ENCODE measurements at places on chromosomes 11 and 22.

DNA sequence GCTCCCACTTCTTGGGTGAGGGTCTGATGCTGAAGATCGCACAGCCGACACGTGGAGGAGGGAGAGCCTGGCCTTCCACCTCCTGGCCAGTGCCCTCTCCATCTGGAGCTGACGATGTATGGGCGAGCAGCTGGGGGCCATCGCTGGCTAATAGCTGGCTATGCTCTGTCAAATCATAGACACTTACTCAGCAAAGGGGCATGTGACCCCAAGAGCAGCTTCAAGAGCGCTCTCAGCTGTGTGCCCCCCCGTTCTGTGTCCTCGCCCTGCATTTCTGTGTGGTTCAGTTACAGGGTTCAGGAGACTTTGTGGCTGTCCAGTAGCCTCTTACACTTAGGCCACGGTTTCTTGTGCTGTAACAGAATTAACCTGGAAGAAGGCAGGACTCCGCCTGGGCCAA, 26.4 kb downstream of the FBLN1 start:
- DNase-seq: no peak

DNA sequence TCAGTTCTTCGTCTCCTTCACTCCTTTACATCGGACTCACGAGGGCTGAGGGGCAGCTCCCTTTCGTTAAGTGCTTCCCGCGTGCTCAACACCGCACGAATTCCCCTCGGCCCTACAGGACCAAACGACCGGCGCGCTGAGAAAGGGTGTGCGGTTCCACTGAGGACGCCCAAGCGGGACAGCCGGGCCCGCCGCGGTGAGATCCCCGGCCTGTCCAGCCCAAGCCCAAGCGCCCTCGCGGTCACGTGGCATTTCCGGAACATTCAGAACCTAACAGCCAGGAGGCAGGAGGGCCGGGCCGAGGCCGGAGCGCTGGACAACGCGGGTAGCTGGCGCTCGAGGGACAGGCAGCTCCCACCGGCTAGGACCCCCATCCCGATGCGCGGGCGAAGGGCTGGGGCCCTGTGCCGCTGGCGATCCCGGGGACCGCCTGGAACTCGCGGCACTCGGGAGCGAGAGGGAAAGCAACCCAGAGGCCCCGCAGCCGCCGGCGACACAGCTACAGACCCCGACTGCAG, 737 bp upstream of the STIP1 start:
- no peak for DNase-seq

GRCh38 chr22:22892096-22893052, 4.8 kb downstream of the IGLL5 start:
- peak; percentile 20 for DNase-seq

- DNase-seq: peak; percentile 78
Observed at GRCh38 chr11:61028135-61028729, 56.8 kb downstream of the CD6 start.

GRCh38 chr11:88360141-88360540, 22.6 kb upstream of the CTSC start:
- no peak for DNase-seq

- DNase-seq: no peak
Observed at GRCh38 chr11:78996007-78996406, 421.3 kb upstream of the NARS2 start.

DNA sequence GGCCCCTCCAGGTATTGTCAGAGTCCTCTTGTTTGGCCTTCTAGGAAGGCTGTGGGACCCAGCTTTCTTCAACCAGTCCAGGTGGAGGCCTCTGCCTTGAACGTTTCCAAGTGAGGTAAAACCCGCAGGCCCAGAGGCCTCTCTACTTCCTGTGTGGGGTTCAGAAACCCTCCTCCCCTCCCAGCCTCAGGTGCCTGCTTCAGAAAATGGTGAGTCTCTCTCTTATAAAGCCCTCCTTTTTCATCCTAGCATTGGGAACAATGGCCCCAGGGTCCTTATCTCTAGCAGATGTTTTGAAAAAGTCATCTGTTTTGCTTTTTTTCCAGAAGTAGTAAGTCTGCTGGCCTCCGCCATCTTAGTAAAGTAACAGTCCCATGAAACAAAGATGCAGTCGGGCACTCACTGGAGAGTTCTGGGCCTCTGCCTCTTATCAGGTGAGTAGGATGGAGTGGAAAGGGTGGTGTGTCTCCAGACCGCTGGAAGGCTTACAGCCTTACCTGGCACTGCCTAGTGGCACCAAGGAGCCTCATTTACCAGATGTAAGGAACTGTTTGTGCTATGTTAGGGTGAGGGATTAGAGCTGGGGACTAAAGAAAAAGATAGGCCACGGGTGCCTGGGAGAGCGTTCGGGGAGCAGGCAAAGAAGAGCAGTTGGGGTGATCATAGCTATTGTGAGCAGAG, at the start of gene CD3E:
CD3E (plus strand) TSS at position 163 of the 681 bp plus-strand sequence; CDS start at position 386, 223 bp downstream.
- peak; percentile 80 for DNase-seq

DNA sequence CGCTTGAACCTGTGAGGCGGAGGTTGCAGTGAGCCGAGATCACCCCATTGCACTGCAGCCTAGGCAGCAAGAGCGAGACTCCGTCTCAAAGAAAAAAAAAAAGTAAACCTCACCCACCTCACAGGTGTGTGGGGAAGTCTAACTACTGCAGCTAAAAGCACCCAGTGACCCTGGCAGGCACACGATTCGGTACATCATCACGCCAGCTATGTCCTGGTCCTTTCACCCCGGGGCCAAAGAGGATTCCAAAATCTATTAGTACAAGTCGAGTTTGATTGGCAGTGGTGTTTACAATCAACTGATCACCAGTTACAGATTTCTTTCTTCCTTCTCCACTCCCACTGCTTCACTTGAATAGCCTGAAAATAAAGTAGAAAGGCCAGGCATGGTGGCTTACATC, 6.3 kb downstream of the TST start:
- no peak for DNase-seq

All from activated CD8-positive, alpha-beta memory T cell treated with anti-CD3 and anti-CD28 coated beads, Interleukin-2, amount 50 U/mL, for 48 hours (primary cell).